ENCODE measurements at places on chromosomes 1 and 21.

DNA sequence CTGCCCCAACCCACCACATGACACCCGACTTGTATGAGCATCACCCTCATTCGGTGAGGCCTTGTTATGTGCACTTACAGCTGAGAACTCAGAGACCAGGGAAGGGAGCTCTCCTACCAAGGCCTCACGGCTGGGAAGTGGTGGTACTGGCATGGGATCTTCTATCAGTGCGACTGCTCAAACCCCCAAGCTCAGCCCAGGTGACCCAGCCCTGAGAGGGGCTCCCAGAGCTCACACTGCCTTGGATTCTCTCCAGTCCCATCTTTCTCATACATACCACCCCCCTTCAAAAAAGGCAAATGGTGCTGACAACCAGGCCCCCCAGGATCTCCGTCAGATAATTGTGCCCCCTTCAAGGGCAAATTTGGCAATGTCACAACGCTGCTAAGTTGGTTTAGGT lies 777 bp upstream of the PLA2G2F start:
- no peak for DNase-seq

DNA sequence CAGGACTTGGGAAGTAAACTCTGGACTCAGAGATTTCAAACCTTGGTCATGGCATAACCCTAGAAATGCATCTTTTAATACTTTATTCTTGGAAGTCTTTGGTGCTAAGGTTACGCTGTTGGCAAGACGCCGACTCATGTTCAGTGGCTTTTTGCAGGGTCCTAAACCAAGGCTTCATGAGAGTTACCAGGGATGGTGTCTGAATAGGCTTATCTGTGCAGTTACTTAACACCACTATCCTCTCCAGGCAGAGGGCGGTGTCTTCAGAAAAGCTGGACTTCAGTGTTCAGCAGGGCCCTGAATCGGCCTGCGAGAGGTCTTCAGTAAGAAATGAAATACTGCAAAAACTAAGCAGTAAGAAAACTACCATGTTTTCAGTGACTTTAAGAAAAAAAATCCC lies 58.3 kb downstream of the SIM2 start:
- no peak for DNase-seq

GRCh38 chr1:45444609-45445131 lies 46.3 kb downstream of the TESK2 start:
- DNase-seq = no peak

- DNase-seq = no peak
Observed at GRCh38 chr21:16979574-16979973, 533.3 kb upstream of the CXADR start.

GRCh38 chr21:31473685-31474345 lies 129.8 kb upstream of the TIAM1 start:
- no peak for DNase-seq
